ENCODE measurements at places on chromosomes 3 and 15.

DNA sequence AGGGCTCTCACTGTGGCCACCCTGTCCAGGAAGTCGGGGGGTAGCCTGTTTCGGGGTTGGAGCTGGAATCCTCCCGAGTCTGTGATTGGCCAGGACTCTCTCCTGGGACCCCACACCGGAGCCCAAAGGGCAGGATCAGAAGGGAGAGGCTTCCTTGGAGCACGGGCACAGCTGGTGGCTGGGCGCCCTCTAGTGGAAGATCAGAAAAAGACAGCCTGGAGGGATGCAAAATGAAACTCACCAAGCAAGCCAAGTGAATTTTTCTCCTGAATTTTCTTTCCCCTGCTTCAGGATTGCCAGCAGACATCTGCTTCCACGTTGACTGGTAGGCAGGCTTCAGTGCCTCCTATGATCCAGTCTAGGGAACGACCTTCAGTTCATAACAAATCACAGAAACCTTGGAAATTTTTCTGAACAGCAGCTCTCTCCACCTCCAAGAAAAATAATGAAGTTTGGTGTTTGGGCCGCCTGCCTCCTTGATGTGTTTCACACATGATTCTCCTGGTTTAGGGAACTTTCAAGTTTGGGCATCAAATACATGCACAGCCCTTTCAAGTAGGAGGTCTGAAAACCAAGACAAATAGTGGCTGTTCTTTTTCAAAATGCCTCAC is 224.6 kb downstream of the VPS13C start:
- DNase-seq = peak; percentile 31

DNA sequence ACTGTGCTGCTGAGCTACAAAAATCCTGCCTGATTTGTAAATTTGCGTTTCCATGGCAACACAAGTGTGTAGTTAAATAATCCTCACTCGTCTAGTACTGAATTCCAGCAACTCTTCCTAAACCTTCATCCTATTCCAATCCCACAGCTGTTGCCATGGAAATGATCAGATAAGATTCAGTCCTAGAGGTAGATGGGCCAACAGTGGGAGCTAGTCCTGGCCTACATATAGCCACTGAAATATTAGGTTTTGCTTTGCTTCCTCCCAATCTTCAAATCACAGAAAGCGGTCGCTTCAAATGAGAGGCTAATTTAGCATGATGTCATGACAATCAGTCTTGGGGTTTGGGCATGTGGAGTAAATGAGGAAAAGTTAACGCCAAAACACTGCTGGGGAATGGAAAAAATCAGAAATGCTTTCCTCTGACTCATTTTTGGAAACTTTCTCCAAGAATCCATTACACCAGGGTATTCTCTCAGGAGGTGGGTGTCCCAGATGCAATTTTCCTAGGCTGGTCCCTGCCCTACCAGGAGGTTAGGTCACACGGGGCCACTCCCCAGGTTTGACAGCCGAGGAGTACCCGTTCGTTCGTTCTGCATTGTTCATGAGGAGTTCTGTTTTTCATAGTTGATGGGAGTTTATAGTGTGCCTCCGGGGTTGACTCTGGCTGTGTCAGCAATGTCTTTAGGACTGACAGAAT is 159.2 kb upstream of the SLCO3A1 start:
- DNase-seq = no peak

DNA sequence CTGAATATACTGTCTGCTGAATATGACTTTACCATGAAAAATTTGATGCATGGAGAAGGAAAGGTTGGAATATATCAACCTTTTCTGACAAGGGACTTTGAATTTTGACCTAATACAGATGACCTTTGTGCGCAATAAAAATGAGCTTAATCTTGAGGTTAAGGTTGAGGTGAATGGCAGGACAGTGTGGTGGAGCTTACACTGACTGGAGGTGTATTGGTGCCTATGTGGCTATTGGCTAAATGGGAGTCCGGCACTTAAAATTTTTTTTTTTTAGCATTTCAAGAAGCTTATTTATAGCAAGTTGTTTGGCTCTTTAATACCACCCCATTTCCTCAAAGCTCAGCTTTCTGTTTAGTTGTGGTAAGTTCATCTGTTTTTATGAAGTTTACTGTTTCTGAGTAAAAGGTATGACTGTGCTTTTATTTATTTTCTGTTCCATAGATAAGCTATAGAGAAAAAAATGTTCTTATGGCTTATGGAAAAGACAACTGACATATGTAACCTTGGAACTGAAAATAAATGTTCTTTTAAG is 15.2 kb downstream of the CDIN1 start:
- DNase-seq = no peak

- DNase-seq = no peak
Measured at GRCh38 chr15:44328135-44328534, 39.6 kb downstream of the GOLM2 start.

DNA sequence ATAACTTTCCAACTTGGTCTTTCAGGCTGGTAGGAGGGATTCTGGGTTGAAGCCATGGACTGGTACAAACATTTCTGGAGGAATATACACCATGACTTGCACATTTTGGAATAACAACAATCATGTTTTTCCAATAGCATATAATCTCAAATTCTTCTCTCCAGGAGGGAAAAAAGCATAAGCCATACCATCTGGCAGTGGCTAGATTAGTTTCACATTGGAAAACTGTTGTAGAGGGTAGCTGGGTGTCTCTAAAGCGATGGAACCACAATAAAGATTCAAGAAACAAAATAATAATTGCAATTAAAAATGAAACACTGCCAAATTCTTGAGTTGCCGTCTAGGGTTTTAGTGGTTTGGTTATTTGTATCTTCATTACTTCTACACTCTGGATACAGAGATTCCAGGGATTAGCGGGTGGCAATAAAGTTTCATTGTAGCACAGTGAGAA is 278.5 kb upstream of the RASGRP1 start:
- no peak for DNase-seq

DNA sequence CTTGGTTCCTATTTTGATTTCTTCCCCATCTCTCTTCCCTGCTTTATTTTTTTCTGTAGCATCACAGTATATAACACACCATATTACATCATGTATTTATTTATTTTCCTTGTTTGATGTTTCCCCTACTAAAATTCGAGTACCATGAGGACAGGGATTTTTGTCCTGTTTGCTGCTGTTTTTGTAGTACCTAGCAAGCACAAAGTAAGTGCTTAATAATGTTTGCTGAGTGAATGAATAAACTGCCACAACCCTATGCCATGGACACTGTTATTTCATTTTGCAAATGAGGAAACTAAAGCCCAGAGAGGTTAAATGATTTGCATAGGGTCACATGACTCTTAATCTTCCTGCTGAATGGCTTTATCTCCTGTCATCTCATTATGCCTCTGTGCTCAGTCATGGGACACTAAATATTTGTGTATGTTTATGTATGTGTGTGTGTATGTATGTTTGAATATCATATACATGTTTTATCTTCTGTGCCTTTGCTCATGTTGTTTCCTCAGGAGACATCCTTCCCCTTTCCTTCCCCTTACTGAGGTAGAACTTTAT is 26.1 kb upstream of the MGA start:
- DNase-seq = no peak

- no peak for DNase-seq
Measured at GRCh38 chr3:21747376-21747775, 3.6 kb downstream of the ZNF385D start.

DNA sequence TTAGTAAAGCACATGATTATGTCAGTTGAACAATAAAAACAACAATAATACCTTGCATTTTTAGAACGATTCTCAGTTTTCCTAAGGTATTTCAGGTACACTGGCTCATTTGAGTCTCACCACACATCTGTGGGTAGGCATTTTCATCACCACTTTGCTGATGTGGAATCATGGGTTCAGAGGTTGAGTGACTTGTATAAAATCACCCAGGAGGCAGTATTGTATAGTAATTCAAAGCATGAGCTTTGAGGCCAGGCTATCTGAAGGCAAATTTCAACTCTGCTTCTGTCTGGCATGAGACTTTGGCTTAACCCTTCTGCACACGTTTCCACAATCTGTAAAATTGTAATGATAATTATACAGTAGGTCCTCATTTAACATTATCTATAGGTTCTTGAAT is 183.9 kb upstream of the CMC1 start:
- no peak for DNase-seq

DNA sequence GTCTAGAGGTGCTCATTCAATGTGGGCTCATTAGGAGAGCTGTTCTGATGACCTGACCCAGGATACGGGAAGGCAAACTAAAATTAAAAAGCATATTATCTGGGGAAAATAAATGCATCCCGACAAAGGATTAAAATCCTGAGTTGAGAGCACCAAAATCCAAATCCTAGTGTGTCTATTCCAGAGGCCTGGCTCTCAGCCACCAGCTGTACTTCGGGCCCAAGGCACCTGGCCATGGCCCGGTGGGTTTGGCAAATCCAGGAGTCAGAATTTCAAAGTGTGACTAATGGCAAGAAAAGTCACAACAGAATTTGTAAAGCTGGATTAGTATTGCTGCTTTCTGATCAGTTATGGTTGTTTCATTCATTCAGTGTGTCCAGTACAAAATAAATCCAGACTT is 2.6 kb upstream of the LYSMD4 start:
- no peak for DNase-seq

DNA sequence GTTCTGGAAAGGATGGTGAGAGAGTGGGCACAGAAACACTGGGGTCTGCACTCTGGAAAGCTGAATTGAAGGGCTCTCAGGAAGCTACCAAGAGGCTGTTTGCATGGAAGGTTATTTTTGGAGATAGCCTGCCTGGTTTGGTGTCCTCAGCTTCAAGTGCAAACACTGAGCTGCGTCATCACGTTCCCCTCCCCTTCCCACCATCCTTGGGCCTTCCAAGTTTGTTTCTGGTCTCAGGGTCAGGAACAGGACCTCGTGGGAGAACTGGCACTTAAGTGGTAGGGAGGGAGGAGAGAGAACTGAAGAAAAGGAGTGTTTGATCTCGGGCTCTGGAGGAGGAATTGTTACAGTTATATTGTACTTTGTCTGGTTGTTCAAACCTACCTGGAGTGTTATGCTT is 10.6 kb downstream of the ST6GAL1 start:
- no peak for DNase-seq

DNA sequence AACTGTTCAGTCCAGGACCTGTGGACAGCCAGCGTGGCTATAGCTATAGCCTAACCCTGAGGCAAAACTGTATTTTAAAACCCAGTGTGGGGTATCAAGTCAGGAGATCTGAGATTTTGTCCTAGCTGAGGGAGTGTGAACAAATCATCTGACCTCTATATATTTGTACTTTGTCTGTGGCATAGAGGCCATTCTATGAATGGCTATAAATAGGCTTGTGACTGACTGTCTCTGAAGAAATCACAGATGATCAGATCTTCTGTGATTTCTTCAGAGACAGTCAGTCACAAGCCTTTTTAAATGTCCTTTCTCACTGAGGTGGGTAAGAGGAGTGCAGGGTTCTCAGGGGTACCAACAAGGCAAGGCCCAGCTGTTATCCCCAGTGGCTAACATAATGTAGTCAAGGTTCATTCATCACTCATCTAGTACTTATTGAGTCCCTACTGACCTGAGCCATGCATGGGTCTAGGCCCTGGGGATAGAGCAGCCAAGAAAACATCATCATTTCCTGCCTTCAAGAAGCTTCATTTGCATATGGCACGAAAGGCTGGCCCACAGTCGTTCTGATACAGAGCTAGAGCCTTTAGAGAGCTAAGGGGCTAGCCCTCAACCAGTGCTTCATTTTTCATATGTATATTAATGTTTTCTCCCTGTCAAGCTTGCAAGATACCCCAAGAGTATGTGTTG is 53.3 kb downstream of the TIPARP start:
- no peak for DNase-seq

GRCh38 chr3:113545594-113545993 is 13.2 kb downstream of the SIDT1 start:
- DNase-seq = no peak

DNA sequence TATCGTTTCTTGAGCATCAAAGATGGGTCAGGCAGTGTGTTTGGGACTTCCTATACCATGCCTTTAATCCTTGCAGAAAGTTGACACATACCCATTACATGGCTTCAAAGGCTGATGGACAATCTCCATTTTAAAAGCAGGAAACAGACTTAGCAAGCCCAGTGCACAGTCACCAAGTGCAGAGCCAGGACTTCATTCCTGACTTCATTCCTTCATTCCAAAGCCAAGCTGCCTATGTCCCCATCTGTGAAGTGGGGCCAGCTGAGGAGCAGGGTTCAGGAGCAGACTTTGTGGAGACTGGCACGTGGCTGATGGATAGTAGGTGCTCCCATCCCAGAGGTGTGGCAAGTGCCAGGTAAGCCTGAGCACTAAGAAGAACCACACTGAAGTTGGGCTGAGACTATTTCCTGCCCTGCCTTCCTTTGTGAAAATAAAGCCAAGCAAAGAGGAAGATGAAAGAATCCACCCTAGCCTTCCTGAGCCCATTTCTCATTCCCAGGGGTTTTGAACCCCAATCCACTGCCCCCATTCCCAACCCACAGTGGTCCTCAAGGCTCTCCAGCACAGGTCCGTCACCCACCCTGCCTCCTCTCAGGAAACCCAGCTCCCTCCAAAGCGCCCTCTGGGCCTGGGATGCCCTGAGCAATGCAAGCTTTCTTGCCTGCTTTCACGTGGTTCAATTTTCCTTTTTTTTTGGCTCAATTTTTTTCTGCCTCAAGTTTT is 1.8 kb downstream of the CX3CR1 start:
- DNase-seq = no peak

DNA sequence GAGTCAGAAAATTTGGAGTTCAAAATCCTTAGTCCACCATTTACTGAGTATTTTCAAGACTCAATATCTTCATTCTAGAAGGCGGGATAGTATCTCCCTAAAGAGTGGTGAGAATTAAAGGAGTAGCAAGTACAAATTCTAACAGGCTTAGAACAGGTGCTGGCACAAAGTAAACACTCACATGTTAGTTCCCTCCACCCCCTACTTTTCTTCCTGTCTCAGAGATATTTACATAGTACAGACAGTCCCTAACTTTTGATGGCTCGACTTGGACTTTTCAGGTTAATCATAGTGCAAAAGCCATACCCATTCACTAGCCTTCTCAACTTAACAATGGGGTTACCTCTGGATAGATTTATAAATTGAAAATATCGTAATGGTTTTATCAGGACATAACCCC is 476.2 kb upstream of the RASGRP1 start:
- DNase-seq = no peak

- DNase-seq = no peak
Measured at GRCh38 chr3:27219127-27219845, 149.9 kb downstream of the NEK10 start.

GRCh38 chr3:29721789-29722188 is 440.9 kb downstream of the RBMS3 start:
- no peak for DNase-seq

GRCh38 chr15:41577863-41578735 is 19.1 kb downstream of the TYRO3 start:
- DNase-seq = no peak

- DNase-seq = no peak
Measured at GRCh38 chr3:150544726-150545125, 1.6 kb downstream of the SERP1 start.

GRCh38 chr3:30161375-30161774 is 445.0 kb upstream of the TGFBR2 start:
- DNase-seq = no peak

DNA sequence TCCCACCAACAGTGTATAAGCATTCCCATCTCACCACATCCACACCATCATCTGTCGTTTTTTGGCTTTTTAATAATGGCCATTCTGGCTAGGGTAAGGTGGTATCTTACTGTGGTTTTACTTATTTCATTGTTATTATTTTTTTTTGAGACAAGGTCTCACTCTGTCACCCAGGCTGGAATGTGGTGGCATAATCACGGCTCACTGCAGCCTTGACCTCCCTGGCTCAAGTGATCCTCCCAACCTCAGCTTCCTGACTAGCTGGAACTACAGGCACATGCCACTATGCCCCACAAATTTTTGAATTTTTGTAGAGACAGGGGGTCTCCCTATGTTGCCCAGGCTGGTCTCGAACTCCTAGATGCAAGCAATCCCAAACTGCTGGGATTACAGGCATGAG is 11.0 kb upstream of the CSRNP1 start:
- DNase-seq = no peak

- no peak for DNase-seq
Measured at GRCh38 chr3:186511245-186511644, 32.9 kb downstream of the CRYGS start.
